ENCODE measurements at places on chromosomes 1 and 21.

DNA sequence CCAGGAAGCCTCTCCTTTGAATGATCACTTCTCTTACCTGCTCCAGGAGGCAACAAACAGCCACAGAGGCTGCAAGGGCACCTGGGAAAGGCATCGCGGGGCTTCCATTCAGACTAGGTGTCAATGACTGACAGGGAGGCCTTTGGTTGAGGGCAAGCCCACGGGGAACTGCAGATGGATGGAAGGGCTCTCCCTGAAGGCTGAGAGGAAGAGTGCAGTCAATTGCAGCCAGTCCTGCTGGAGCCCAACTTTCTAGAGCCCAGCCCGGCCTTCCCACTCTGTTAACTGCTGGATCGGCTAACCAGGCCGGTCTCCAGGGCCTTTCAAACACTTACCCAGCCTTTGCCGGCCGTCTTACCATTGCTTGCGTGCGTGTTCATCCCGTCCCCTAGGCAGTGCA is 89.3 kb downstream of the LACTBL1 start:
- DNase-seq = no peak

- DNase-seq = no peak
These were observed 141.8 kb upstream of the ZRANB2 start for GRCh38 chr1:71222668-71223067.

DNA sequence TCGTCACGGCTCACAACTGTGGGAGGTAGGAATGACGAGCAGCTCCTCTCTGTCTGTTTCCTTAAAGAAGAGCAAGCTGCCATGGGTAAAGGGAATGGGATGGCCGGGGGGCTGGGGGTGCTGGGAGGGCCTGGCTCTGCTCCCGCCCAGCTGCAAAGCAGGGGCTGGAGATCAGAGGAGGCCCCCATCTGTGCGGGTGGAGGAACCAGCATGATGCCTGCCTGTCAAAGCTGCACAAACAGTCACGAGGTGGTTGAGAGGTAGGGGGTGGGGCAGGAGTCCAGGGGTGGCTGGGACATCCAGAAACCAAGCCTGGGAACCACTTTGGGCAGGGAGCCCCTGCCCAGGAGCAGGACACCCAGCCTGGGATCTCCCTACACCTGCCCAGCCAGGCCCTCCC is 12.6 kb downstream of the SLC41A1 start:
- no peak for DNase-seq

DNA sequence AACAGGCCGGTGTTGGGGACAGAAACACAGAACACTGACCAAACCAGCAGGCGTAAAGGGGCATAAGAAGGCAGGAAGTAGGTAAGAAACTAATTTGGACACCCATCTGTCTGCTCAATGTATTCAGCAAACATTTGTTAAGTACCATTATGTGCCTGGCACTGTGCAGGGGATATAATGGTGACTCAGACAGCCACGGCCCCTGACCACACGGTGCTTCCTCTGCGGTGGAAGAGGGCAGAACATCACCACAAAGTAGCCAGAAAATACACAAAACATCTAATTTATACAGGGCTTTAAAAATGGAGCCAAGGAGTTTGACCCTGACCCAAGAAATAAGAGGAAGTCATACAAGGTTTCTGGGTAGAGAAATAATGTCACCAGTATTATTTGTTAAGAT is 12.9 kb downstream of the DNAJC11 start:
- no peak for DNase-seq

DNA sequence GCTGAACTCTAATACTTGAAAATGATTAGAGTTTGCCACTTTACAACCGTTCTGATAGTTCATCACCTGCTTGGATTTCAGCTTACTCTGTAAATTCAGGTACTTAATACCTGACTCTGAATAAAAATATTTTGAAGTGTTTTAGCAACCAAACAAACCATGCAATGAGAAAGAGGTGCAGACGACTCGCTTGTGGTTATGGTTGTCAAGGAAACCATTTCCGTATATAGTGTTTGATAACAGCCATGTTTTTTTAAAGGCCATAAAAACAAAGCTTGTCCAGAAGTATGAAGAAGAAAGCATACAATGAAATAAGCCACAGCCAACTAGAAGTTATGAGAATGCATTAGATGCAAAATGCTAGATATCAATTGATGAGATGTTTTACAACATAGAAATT is 167.2 kb upstream of the HMCN1 start:
- peak; percentile 80 for DNase-seq

- DNase-seq = peak; percentile 41
These were observed 1.2 kb downstream of the MAN1A2 start for GRCh38 chr1:117368116-117369108.

- DNase-seq = peak; percentile 46
These were observed 359.3 kb downstream of the ADGRL2 start for GRCh38 chr1:82160036-82160435.

GRCh38 chr1:244730153-244730933 is 77.4 kb downstream of the DESI2 start:
- peak; percentile 43 for DNase-seq

- DNase-seq = peak; percentile 38
These were observed 146.6 kb downstream of the SPATA46 start for GRCh38 chr1:162230096-162230495.

DNA sequence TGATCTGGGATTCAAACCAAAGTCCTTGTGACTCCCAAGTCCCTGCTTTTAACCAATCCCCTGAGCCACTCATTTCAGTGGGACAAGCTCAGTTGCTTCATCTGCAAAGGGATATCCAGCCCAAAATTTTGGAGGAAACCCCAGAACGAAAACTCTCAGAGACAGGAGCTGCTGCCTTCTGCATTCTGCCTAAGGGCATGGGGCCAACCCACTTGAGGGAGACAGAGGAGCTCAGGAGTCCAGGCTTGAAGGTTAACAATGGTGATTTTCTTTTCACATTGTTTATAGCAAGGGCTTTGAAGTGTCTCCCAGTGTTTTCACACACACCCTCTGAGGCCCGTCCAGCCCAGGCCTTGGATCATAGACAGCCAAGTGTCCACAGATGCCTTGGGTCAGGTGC is 148.1 kb upstream of the CTTNBP2NL start:
- no peak for DNase-seq

GRCh38 chr21:41364308-41364707 is 2.5 kb downstream of the MX2 start:
- DNase-seq = no peak

DNA sequence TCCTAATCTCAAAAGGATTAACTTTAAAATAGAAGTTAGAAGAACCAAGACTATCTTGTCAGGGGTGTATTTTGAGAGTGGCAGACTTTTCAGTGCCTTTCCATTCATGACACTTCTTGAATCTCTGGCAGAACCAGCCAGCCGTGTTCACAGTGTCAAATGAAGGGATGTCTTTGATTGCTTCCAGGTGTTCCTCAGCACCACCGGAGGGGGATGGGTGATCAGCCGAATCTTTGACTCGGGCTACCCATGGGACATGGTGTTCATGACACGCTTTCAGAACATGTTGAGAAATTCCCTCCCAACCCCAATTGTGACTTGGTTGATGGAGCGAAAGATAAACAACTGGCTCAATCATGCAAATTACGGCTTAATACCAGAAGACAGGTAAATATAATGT is 32.3 kb downstream of the FMO1 start:
- DNase-seq = no peak

GRCh38 chr1:46724991-46725735 is 6.2 kb upstream of the EFCAB14 start:
- peak; percentile 91 for DNase-seq

GRCh38 chr1:150976879-150977694 is 2.5 kb upstream of the CERS2 start:
- DNase-seq = no peak

GRCh38 chr1:247402120-247402675 is 13.8 kb upstream of the NLRP3 start:
- no peak for DNase-seq

DNA sequence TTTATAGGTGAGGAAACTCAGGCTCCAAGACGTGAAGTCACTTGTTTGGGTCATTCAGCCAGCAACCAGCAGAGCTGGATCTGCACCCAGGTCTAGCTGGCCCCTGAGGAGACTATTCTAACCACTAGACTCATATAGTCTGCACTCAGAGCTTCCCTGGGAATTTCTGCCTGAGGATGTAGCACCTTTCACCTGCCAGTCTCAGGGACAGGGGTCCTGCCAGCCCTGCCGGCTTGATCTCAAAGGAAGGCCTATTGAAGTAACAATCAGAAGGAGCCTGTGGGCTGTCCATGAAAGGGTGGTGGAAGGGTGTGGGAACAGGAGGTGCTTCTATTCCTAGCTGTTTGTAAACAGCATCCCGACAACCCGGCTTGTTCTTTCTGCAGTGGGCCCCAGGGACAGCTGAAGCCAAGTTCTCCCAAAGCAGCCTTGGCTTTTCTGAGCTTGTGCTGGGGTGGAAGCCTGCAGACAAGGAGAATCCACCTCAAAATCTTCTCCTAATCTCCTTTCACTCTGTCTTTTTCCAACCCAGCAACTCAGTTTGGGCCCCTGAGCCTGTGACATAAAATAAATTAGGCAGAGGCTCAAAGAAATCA is 7.8 kb downstream of the LMOD1 start:
- no peak for DNase-seq

- no peak for DNase-seq
These were observed 183.3 kb downstream of the CRB1 start for GRCh38 chr1:197451381-197451780.

GRCh38 chr1:53693339-53693738 is 45.6 kb downstream of the GLIS1 start:
- DNase-seq = no peak

DNA sequence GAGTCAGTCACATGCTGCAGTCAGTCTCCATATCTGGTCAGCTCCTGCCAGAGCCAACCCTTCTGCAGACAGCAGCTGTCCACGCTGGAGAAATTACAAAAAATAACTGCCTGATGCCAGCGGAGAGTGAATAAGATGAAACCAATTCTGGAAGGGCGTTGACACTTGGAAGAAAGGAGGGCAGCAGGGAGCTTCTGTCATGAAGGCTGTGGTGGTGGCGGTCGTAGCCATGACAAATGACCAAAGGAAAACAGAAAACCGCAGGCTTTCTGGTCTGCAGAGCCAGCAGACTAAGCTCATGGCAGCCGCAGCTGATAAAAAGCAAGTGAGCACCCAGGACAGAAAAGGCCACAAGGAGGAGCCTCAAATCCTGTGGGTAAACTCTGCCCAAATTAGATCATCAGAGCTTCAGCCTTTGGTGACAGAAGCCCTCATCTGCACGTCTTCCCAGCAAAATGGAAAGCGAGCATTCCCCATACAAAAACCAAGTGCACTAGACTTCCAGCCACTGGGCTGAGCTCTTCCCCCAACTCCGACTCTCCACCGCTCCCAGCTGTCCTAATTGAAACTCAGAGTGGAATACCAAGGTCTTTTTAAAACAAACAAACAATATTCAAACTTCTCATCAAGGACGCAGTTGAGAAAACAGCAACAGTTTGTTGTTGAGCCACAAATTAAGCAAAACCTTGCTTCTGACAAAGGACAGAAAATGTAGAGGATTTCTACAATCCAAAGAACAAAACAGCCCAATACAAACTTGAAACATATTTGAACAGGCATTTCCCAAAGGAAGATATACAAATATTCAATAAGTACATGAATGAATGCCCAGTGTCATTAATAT is 28.7 kb downstream of the RSPH1 start:
- peak; percentile 46 for DNase-seq

DNA sequence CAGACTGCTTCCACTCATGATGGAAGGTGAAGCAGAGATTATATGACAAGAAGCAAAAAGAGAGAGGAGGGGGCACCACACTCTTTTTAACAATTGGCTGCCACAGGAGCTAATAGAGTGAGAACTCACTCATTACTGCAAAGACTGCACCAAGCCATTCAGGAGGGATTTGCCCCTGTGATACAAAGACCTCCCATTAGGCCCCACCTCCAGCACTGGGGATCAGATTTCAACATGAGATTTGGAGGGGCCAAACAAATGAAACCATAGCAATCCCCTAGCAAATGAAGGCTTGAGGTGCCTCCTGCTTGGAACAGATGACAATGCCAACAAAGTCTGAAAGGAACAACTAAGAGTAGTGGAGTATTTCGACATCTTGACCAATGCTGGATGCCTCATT is 122.5 kb upstream of the COA6 start:
- DNase-seq = no peak

DNA sequence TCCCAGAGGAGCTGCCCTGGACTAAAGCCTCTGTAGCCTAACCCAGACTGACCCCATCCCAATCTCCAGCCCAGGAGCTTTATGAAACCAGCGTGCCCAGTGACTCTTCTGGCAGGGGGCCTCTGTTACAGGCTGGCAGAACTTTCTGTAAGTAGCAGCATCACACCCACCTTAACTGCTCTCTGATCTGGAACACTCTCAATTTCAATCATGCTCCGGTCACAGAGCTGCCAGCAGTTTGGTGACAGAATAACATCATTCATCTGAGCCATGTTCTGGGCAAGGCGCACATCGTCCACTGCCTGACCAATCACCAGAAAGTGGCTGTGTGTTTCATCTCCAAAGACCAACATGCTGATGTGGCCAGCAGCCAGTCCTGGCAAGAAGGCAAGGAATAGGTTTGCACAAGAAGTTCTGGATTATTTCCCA is 14.7 kb downstream of the ADCY10 start:
- peak; percentile 64 for DNase-seq

GRCh38 chr1:46690931-46691421 is 19.3 kb downstream of the TEX38 start:
- DNase-seq = no peak

DNA sequence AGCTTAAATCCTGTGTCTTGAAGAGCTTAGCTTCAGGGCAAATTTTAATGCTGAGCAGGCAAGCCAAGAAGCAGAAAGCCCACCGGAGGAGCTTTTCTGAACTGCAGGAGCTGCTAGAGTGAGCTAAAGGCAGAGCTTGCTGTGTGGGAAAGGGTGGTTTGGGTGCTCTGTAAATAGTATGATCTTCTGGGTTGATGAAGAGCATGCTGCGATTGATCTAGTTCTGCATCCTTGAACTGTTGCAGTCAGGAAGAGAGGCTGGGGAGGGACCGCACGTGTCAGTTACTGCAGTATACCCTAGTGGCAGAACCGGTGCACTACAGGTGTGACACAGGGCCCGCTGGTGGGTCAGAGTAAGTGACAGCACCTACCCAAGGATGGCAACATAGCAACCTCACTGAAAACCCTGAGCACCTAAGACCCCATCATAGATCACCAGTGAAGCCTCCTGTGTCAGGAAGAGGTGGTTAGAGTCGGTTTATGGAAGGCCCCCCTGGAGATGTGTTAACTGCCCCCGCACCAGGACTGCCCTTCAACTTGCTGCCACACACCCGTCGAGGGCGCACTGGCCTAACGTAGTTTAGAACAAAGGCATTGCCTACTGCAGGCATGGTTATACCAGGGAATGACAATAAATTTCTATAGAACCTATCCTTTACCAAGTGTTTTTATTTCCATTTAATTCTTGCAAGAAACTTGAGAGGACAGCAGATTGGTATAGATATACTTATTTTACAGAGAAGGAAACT is 146.0 kb upstream of the KIAA0040 start:
- DNase-seq = no peak

DNA sequence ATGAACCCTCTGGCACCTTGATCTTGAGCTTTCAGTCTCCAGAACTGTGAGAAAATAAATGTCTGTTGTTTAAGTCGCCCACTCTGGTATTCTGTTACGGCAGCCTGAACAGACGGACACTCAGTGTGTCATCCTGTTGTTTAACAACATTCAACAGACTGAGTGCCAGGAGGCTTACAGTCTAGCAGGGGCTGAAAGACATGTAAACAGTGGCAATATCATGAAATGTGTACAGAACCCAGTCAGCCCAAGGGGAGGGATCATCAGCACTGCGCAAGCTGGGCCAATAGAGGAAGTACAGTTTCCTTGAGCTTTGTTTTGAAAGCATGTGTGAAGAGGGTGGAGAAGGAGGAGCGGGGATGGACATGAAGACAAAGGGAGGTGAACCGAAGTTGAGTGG is 13.6 kb downstream of the DIP2A start:
- no peak for DNase-seq

All from cardiac fibroblast (primary cell).